Nephron progenitor cell (in vitro differentiated cells): ENCODE measurements at places on chromosomes 11 and 22.

- DNase-seq, result no peak
Observed at GRCh38 chr11:104095791-104096190, 59.4 kb downstream of the DDI1 start.

- peak; percentile 76 for DNase-seq
Observed at GRCh38 chr11:62593434-62594044, 2.2 kb upstream of the TUT1 start.

- DNase-seq, result no peak
Observed at GRCh38 chr11:96863520-96863919, 473.7 kb downstream of the JRKL start.

- no peak for DNase-seq
Observed at GRCh38 chr22:44550711-44551491, 52.9 kb upstream of the RTL6 start.
